ENCODE measurements at places on chromosomes 7 and 10. TPM values are rescaled to one million over a fixed set of nuclear protein-coding genes. Genes with fewer than 3 reads are reported as not detected.

Gene GIMAP7
- total RNA-seq, result not detected

Gene CYP3A4
- not detected for total RNA-seq

Gene GRIFIN
- not detected for total RNA-seq

Gene SH2D4B
- total RNA-seq, result not detected

Gene CALCR
- total RNA-seq, result 0.14 TPM

Gene TRDMT1
- 8.7 TPM for total RNA-seq

Gene SMO
- total RNA-seq, result 62.3 TPM

Gene RBM20
- total RNA-seq, result 7.7 TPM

Gene NEUROG3
- total RNA-seq, result not detected

Gene CNPY1
- not detected for total RNA-seq

Gene SPDYE8
- not detected for total RNA-seq

Gene SUN3
- not detected for total RNA-seq

Gene GPER1
- total RNA-seq, result 2.5 TPM

Gene TRIL
- 0.20 TPM for total RNA-seq

Gene TCAF2
- total RNA-seq, result 0.78 TPM

Gene IKZF1
- total RNA-seq, result not detected

Gene UCMA
- not detected for total RNA-seq

Gene FRMPD2
- total RNA-seq, result 1.2 TPM
